Ascending aorta (tissue), 2 donors: ENCODE measurements at places on chromosomes 7 and 10. TPM values are rescaled to one million over a fixed set of nuclear protein-coding genes. Genes with fewer than 3 reads are reported as not detected.

PRSS1 gene
- total RNA-seq: not detected

C10orf71 gene
- not detected for total RNA-seq

DNA sequence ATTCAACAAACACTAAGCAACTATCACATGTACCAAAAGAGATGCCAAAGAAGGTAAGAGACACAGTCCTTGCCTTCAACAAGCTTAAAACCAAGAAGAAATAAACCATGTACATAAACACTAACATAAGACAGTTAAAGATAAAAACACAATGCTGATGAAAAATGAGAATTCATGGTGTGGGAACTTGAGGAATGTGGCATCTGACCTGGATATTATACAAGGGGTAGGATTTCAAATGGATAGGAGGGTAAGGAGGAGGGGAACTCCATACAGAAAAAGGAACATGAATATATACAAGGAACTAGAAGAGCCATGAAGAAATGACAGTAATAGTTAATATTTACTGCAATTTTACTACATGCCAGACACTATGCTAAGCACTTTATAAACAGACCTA lies 11.0 kb downstream of the HIBADH start:
- H3K4me1 ChIP-seq: no peaks in the 10 kb centered on the region
- no peak overlapping the region for H3K4me3 ChIP-seq
- no peaks in the 10 kb centered on the region for H3K36me3 ChIP-seq
- no peak for DNase-seq

DNA sequence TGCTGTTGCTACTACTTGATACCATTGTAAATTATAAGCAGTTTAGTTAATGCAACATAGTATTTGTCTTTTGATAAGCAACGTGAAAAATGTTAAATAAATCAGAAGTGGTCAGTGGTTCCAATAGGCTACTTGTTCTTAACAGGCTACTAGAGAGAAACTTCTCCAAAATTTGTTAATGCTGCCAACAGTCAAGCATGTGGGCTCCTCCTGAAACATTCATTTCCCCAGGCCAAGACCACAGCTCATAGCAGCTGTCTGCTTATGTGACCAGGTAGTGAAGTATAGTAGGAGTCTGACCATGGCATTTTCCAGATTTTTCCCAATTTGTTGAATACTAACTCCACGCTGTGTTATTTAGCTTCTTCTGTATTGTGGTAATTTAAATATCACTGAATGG lies 81.0 kb downstream of the CYP51A1 start:
- H3K27me3 ChIP-seq: no peaks in the 10 kb centered on the region
- H3K27ac ChIP-seq: no peak overlapping the region
- H3K36me3 ChIP-seq: peaks cover 28% of the 10 kb centered on the region
- DNase-seq: no peak

DNA sequence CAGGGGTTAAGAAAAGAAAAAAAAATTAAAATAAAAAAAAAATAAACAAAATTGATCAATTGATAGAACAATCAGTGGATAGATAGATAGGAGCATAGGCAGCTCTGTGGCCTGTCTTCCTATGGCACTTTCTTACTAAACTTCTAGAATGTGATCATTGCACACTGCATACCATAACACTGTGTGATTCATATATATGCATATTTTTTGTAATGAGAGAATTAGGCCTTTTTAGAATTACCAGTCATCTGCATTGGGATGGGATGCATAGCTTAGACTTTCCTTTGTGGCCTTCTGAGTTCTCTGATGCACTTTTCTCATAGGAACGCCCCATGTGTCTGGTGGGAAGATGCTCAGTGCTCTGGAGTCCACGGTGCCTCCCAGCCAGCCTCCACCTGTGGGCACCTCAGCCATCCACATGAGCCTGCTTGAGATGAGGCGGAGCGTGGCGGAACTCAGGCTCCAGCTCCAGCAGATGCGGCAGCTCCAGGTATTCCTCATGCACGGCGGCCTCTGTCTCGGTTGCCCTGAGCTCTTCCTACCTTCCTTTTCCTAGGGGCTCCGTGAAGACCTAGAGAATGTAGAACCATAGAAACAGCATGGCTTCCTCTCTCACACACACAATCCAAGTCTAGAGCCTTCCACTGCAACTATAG lies 222.5 kb downstream of the ARHGAP21 start:
- no peak overlapping the region for H3K4me3 ChIP-seq
- peaks cover 12% of the 10 kb centered on the region for H3K36me3 ChIP-seq
- no peak for DNase-seq
- H3K27ac ChIP-seq: no peak overlapping the region
- H3K27me3 ChIP-seq: no peaks in the 10 kb centered on the region
- H3K4me1 ChIP-seq: no peaks in the 10 kb centered on the region

DNA sequence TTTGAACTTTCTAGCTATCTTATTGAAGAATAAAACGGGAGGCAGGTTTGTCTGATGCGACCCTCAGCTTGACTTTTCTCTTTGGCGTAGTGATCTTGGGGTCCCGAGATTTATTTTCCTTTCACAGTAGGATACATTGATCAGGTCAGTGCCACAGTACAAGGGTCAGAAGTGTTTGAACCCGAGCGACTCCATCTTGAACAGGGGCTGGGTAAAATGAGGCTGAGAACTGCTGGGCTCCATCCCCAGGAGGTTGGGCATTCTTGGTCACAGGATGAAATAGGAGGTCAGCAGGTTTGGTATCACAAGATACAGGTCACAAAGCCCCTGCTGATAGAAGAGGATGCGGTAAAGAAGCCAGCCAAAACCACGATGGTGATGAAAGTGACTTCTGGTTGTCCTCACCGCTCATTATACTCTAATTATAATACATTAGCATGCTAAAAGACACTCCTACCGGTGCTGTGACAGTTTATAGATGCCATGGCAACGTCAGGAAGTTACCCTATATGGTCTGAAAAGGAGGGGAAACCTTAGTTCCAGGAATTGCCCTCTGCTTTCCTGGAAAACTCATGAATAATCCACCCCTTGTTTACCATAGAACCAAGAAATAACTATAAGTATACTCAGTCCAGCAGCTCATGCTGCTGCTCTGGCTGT lies 3.0 kb upstream of the TECPR1 start:
- no peak overlapping the region for H3K4me3 ChIP-seq
- H3K27me3 ChIP-seq: no peaks in the 10 kb centered on the region
- peaks cover 6% of the 10 kb centered on the region for H3K4me1 ChIP-seq
- H3K36me3 ChIP-seq: peaks cover 6% of the 10 kb centered on the region
- no peak overlapping the region for H3K27ac ChIP-seq
